ENCODE measurements at places on chromosomes 2 and 18.

DNA sequence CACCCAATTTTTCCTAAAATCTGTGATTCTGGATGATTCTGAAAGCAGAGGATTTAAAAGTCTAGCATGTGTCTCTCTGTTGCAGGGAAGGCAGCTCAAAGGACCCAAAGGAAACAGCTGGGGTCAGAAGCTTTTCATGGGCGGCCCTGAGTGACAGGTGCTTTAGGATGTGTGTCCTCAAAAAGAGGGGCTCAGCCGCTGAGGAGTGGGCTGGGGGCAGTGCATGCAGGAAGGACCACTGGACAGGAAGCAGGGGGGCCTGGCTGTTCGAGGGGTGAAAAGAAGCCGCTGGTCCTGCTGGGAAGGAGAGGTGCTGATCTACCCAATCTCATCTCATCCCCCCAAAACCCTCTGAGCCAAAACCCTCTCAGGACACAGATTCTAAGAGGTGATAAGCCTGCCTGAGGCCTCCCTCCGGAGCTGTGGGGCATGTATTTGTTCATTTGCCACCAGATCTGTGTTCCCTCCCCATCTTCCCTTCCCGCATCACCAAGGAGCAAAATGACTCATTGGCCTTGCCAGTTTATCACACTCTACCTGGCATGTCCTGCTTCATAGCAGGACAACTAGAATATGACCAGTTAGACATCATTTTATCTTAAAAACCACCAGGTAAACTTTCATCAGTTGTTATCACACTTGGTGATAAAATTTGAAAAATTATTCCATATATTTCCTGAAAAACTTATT is 98.8 kb upstream of the MGAT4A start:
- DNase-seq: no peak

DNA sequence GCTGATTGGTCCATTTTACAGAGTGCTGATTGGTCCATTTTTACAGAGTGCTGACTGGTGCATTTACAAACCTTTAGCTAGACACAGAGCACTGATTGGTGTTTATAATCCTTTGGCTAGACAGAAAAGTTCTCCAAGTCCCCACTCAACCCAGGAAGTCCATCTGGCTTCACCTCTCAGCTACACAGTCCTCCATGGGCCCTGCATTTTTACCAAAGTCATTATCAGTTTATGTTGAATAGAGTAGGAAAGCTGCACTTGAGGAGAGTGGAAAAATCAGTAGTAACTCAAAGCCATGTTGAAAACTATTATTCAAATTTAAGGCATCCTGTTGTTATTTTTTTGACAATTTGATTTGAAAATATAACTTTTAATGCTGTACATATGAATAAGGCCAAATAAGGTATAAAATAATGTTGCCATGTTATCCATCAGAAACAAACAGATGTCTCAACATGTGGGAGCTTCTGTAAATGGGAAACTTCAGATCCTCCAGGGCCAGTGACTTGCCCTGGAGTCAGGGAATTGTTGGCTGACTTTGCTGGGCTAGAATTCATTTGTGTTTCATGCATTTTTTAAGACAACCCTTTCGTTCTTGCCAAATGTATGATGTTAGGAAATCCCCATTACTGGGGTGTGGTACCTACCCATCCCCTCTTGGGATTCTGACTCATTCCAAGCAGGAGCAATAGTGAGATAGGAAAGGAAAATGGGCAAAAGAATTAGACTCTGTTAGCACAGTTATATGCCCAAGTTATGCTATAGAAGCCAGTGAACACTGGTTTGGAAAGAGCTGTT is 37.8 kb upstream of the CCDC195 start:
- no peak for DNase-seq

GRCh38 chr2:6893876-6894482 is 16.4 kb downstream of the RSAD2 start:
- no peak for DNase-seq

- DNase-seq: no peak
Observed at GRCh38 chr2:145460112-145460511, 940.2 kb upstream of the ZEB2 start.

- DNase-seq: no peak
Observed at GRCh38 chr2:18473241-18474181, 86.9 kb downstream of the RDH14 start.

DNA sequence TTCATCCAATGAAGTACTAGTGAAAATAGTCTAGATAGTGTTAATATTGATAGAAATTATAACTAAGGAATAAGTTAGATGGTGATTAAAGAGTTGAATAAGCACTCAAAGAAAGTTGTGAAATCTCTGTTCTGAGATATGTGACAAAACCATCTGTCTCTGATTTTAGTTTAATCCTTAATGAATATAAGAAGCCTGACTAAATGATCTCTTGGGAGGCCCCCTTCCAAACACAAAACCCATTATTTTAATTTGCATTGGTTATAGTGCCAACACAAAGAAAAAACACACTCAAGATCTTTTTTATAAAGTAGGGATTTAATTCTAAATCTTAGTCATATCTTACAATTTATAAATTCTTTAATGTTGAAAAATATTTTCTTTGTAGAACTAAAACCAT is 34.0 kb downstream of the SCN2A start:
- no peak for DNase-seq

DNA sequence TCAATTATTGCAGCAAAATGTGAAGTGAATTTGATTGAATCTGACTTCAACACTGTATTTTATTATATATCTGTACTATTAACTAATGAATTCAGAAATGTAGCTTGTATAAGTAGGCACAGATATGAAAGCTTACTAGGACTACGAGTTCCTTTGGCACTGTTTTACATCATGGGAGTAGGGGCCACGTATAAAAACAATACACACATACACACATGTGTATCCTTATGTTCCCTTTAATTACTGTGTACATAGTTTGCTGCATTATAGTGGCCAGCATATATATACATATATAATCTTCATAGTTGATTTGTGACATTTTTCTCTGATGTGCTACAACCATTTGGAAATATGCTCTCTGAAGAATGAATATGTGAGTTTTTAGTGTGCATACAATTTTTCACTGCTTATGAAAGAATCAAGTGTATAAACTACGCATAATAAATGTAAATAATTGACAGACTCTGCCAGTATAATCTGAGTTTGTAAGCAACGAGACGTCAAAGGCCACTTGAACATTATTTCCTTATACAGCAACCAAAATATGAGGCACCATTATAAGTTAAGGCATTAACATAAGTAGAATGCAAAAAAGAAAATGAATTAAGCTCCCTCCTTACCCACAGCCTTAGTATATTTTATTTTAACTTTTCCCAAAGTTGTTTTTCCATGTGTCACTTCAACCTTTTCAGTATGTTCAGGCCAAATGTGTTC is 98.1 kb upstream of the GALNT5 start:
- DNase-seq: no peak

GRCh38 chr2:16487686-16488085 is 177.9 kb downstream of the CYRIA start:
- DNase-seq: no peak

DNA sequence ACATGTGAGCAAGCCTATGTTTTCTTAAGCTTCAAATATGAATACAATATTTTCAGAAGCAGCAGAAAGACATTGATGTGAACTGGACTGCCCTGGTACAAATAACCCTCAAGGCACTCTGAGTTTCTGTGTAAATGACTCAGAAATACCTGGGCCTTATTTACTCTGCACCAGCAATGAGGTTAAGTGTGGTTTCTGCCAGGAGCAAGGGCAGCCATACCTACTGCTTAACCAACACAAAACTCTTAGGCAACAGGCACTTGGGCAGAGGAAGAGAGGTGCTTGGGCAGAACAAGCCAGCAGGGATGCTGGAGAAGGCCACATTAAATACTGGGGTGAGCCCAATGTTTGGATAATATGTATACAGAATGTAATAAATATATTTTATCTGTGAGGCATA is 29.4 kb upstream of the ARL5A start:
- no peak for DNase-seq
